ENCODE measurements at places on chromosomes 12 and 14.

DNA sequence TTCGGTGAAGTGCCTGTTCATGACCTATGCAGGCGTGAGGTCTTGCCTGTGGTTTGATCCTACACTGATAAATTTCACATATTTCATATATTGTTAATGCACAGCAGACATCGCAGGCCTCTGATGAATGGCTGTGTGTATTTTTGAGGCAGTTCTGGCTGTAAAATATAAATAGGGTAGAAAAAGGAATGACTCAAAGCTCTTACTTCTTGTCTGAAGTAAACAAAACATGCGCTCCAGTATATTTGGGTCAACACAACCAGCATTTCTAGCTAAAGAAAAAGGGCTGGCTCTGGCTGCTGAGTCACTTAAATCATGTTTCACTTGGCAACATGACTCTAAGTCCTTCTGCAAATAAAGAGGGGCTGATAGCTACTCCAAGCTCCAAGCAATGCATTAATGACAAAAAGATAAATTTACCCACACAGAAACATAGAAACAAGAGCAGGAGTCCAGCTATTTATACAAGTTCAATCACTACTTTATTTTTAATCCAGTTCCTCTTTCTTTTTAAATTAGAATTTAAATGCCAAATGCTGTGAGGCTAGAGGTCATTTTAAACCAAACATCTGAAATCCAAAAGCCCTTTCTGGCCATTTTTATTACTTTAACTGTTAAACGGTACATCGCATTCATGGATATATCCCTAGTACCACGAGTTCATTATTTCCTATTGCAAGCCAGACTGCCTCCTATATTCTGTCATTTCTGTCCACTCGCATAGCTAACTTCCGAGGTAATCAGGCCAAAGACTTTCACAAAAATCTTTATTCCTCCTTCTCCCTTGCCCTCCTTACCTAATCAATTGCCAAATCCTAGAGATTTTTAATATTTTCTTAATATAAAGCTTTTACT, 54.3 kb upstream of the TMCC3 start:
- DNase-seq = peak; percentile 48

DNA sequence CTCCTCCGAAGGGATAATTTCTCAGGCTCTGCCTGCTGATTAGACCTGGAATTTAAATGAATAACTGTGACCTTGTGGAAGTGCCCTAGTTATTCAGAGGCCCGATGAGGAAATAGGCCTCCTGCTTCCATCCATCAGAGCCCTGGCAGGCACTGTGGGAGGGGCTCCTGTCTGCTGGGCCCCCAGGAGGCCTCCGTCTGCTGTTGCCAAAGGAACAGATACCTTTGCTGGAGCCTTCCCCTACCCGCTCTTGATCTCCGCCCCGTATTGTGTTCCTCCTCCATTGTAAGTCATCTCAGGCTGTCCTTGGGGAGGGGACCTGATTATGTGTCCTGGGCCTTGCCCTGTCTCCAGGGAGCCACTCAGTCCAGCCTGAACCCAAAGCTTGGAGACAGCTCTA, 112.3 kb downstream of the NRXN3 start:
- no peak for DNase-seq

GRCh38 chr12:27521066-27521465, 2.9 kb upstream of the PPFIBP1 start:
- no peak for DNase-seq

DNA sequence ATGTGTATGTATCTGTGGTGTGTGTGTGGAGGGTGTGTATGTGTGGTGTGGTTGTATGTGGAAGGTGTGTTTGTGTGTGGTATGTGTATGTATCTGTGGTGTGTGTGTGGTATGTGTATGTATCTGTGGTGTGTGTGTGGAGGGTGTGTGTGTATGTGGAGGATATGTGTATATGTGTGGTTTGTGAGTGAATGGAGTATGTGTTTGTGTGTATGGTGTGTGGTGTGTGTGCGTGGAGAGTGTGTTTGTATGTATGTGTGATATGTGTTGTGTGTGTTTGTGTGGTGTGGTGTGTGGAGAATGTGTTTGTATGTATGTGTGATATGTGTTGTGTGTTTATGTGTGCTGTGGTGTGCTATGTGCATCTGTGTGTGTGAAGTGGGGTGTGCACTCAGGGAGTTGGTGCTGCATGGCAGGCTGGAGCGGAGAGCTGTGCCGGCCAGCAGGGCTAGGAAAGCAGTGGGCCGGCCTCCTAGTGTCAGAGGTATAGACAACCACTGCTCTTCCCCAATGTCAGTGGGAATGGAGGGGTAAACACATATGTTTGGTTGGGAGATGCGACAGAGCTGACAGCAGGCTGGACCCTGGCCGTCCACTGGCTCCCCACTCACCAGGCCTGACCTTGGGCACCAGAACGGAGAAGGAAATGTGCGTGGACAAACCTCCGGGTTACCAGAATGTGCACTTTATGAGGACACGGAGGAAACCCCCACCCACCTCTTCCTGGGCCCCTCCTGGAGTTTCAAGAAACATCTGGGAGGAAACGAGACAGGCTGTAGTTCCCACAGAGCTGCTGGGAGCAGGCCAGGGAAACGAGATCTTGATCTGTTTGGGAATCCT, 60.7 kb downstream of the CLMN start:
- peak; percentile 80 for DNase-seq

GRCh38 chr12:95922231-95922630, 20.2 kb downstream of the CCDC38 start:
- peak; percentile 13 for DNase-seq

DNA sequence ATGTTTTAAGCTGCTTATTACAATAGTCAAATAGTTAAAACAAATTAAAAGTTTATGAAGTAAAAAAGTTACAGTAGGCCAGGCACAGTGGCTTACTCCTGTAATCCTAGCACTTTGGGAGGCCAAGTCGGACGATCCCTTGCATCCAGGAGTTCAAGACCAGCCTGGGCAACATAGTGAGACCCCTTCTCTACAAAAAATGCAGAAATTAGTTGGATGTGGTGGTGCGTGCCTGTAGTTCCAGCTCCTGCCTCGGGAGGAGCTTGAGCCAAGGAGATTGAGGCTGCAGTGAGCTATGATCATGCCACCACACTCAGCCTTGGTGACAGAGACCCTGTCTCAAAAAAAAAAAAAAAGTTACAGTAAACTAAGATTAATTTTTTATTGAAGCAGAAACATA, 142.6 kb downstream of the MIPOL1 start:
- DNase-seq = no peak

- DNase-seq = peak; percentile 36
Measured at GRCh38 chr12:93813972-93814821, 137.0 kb downstream of the CRADD start.

DNA sequence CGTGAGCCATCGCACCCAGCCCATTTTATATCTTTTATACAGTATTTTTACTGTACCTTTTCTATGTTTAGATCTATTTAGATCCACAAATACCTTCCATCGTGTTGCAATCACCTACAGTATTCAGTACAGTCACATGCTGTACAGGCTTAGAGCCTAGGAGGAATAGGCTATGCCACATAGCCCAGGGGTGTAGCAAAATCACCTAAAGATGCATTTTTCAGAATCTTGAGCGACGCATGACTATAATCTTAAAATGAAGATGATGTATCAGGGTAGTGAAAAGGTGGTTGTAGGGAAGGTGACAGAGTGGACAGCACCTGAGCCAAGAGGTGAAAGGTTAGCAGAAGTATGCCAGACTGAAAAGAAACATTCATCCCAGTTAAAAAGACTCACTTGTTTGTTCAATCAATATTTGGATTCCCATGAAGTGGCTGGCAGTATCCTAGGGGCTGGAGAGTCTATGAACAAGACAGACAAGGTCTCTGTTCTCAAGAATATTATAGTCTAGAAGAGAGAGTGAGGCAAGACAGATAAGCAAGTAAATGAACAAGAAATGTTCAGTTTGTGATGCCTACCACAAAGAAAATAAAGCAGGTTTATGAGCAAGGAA, 3.6 kb downstream of the SPRING1 start:
- no peak for DNase-seq

- DNase-seq = peak; percentile 57
Measured at GRCh38 chr14:85934886-85935254, 404.9 kb downstream of the FLRT2 start.

DNA sequence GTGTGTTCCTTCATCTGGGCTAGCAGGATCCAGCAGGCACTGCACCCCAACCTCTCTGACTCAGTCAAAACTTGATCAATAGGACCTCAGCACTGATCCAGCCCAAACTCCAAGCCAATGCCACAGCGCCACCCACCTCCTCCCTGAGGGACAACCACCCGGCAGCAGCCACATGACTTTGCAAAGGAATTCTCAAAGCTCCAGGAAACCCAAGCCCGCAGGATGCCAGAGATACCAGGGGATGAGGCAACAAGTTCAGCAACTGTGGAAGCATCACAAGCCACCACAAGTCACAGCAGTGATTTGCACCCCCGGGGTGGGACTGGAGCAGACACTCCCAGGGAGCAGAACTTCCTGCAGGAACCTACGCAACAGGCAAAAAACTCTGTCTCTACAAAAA, 37.3 kb downstream of the ACTN1 start:
- no peak for DNase-seq

- peak; percentile 75 for DNase-seq
Measured at GRCh38 chr14:75570797-75571196, 7.6 kb upstream of the FLVCR2 start.

DNA sequence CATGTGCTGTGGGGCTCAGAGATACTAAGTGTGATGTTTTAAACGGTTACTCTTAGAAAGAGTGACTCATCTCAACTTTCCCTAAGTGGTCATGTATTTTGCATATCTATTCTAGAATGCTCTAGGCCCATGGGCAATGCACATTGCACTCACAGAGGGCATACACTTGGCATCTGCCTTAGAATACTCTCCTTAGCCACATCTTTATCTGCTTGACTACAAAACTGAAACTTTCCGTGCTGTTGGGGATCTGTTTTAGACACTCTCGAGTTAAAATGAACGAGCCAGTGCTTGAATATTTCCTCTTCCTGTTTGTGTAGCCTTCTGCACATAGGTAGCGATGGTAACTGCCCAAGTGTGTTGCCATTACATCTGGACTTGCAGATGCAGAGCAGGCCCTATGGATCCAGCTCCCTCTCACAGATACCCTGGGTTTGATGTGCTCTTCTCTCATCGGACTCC, 180.5 kb downstream of the CAND1 start:
- DNase-seq = peak; percentile 47

GRCh38 chr12:104094284-104094683, 30.0 kb downstream of the HCFC2 start:
- no peak for DNase-seq

DNA sequence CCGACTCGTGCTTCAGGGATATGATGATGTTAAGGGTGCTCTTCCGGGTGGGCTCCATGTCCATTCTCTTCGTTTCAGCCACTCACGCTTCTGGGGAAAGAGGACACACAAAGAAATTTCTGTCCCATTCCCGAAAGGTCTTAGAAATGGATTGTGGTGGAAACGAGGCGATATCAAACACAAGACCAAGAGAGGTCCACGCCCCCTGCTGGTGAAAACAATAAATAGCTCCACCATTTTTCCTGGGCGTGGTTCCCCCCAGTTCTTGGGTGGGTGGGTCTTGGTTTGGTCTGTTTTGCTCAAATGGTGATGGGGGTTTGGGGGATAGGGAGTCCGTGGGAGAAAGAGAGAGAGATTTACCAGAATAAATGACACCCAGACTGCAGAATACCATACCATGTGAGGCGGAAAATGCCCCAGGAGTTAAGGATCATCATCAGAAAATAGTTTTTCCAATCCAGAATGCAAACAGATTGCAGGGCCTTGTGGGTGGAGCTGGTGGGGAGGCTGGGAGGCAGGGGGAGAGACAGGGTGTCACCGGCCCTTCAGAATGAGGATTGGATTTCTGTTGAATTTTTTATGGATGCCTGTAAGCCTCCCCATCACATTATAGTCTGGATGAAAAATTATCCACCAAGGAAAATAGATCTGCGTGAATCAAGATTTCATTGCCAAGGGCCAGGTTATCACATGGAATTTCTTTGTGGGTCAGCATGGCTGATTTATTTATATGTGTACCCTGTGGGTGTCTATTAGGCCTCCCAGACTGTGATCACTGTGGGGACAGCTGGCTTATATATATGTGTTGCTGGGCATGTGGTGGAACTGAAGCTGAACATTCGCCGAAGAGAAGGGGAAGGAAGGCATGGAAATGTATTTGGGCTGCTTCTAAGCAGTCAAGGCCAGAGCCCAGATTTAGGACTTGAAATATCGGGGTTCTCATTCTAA, 55.8 kb downstream of the SRRM4 start:
- DNase-seq = peak; percentile 21

GRCh38 chr12:107336695-107337094, 243.3 kb upstream of the CRY1 start:
- DNase-seq = no peak

DNA sequence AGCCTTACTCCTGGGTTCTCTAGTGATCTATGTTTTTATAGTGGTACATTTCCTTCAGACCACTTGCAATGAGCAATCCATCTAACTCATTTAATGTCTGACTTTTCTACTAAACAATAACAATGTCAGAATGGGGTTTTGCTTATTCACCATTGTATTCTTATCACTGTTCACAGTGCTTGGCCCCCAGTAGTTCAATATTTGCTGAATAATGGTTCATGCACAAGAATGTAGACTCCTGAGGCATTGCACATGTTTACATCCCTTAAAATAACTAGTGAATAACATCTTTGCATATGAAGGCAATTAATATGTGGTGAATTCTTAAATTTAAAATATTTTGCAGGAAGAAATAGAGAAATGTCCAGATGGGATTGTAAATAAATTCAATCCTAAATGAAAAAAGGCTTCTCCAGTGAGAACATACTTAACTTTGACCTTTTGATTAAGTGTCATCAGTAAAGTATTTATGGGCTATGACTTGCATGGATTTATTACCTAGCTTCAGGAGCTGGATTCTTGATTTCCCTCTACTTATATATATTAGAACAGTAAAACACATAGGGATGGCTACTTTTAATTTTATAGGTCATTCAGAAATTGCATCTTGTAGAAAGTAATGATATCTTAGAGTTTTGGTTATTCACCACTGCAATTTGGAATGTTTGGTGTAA, 3.4 kb downstream of the CCER1 start:
- no peak for DNase-seq

- DNase-seq = peak; percentile 27
Measured at GRCh38 chr12:101459642-101460346, 15.3 kb upstream of the SPIC start.

GRCh38 chr14:99664937-99665273, 19.2 kb upstream of the CYP46A1 start:
- no peak for DNase-seq

GRCh38 chr12:66629138-66629870, 49.6 kb downstream of the GRIP1 start:
- DNase-seq = no peak

DNA sequence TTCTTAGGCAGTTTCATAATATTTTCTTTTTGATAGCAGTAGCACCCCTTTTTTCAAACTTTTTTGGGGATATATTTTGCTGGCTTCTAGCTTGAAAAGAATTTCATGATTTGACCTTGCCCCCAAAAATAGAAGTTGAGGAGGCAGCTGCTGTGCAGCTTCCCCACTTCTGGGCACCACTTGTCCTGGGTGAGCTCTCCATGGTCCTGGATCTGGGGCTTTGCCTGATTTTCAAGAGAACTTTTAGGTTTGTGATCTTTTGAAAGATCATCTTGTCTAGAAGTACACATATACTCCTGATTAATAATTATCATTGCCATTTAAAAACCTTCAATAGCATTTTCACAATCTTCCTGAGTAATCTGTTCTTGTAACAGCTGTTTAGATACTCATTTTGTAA, 271.6 kb downstream of the NPAS3 start:
- no peak for DNase-seq

Measured in inflammatory macrophage treated with lipopolysaccharide for 4 hours (primary cell).